ENCODE measurements at places on chromosomes 12 and 14. TPM values are rescaled to one million over a fixed set of nuclear protein-coding genes. Genes with fewer than 3 reads are reported as not detected.

- DNase-seq: no peak
These were observed 690.7 kb upstream of the TBX3 start for GRCh38 chr12:115374480-115375185.

DNA sequence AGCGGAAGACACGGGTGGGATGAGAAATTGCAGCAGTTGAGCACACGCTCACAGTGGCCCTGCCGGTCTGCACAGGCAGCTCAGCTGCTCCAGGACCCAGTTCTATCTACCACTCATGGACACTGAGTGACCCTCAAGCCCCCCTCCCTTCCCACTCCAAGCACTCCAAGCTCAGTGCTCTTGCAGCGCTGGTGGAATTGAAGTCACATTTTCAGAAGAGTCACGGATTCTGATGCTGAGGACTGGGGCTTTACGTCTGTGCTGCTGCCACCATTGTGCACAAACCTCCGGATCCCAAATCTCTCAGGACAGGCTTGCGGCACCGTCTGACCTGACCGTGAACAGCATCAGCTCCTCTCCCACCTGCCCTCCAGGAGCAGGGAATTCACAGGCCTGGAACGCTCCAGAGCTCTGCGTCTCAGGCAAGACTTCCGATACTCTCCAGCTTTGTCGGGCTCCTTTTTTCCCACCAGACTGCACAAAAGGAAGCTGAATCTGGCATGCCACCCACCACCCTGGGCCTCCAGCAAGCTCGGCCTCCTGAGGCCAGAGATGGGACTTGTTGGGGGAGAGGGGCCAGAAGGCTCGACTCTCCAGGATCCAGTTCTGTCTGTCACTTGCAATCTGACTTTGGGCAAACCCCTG lies 213.1 kb upstream of the RTL1 start:
- no peak for DNase-seq

- no peak for DNase-seq
These were observed 279.3 kb upstream of the FLRT2 start for GRCh38 chr14:85250414-85251189.

- DNase-seq: no peak
These were observed 151.0 kb downstream of the SRGAP1 start for GRCh38 chr12:63995512-63995911.

The CCDC184 gene
- total RNA-seq: 0.34 TPM
